ENCODE measurements at places on chromosomes 1 and 21.

DNA sequence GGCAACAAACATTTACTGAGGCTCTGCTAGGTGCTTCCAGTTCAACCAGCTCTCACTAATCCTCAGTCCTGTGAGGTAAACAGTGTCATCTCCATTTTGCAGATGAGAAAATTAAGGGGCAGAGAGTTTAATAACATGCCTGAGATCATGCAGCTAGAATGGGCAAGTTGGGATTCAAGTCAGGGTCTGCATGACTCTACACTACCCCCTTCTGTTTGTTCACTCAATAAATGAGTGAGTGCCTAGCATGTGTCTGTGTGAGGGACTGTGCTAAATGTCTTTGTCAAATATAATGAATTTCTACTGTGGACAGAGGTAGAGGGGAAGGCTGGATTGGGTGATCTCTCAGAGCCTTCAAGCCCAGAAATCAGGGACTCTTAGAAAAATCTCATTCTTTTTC is 4.5 kb downstream of the PEF1 start:
- no peak for DNase-seq

DNA sequence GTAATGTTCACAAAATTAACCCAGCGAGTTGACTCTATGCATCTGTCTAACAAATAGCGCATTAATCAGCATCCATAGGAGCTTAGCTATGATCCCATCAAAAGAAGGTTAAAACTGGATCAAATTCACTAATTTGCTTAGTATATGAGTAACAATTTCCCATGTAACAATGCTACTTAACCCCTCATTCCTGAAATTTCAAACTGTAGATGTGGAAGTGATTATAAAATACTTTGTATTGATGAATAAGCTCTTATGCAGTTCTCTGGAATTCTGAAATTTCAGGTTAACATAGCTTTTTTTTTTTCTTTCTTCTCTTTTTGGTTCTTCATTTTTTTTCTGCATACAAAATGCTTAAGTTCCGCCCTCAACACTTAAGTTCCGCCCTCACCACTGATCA is 1272.7 kb downstream of the KCNT2 start:
- peak; percentile 24 for DNase-seq

DNA sequence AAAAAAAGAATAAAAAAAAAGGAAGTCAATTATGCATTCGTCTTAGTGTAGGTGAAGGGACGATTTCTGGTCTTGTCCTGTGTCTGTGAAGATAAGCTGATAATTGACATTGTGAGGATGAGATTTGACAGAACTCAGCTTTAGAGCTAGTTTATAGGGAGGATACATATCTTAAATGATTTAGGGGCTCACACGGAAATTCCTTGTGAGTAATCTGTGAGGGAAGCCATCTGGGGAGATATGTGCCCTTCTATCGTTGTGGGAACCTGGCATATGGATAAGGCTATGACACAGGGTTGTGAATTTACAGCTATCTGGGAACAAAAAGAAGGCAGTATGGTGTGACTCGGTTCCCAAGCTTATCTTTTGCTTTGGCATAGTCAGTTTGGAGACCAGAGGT is 71.1 kb downstream of the RABGAP1L start:
- DNase-seq = peak; percentile 4

GRCh38 chr1:90713741-90714509 is 3.2 kb downstream of the BARHL2 start:
- DNase-seq = no peak

DNA sequence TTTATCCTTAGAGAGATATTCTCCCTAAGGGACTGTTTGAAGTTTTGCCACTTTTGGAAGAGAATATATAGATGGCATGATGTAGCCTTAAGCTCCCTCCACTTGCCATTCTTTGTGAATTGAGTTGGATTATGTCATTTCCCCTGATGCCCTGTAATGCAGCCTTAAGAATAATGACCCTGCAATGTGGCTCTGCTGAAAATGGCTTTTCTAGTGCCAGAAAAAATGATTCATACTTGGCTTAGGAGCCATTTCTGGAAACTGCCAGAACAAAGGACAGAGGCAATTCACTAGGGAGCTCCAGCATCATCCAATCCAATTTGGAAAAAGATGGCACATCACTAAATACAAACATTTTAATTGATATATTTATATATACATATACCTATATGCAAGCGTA is 265.3 kb downstream of the SPATA17 start:
- peak; percentile 41 for DNase-seq

DNA sequence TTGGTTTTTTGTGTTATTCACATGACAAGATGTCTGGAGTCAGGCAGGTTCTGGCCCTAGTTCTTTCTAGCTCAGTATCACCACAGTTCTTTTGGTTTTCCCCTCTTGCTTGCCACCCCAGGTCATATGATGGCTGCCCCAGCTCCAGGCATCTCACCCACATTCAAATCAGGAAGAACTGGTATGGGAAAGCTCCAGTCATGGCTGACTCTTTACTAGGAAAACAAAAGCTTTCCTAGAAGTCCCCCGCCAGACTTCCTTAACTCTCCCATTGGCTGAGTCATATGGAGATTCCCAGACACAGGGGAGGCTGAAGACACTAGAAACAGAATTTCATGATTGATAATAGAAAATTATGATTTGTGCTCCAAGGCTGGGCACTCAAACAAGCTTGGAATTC is 22.1 kb upstream of the EYA3 start:
- DNase-seq = peak; percentile 54
